ENCODE measurements at places on chromosomes 1 and 21.

GRCh38 chr1:36948606-36949005 is 85.7 kb downstream of the GRIK3 start:
- no peak for DNase-seq

DNA sequence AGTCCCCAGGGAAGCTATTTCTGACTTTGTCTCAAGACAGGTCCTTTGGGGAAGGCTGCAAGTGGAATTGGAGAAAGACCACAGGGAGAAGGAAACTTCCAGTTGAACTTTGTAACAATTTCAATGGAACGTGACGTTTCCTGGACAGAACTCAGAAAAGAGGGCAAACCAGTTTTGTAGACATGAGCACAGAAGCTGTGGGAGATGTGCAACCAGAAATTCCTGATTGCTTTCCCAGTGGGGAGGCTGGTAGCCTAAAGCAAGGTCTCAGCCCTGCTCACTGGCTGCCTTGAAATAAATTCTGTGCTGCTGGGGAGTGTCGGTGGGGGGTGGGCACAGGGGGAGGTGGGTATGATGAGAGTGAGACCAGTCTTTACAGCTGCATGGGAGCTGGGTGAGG is 1206.7 kb upstream of the ADGRL2 start:
- no peak for DNase-seq

- no peak for DNase-seq
These were observed 556.5 kb upstream of the BRINP3 start for GRCh38 chr1:191034132-191034531.

DNA sequence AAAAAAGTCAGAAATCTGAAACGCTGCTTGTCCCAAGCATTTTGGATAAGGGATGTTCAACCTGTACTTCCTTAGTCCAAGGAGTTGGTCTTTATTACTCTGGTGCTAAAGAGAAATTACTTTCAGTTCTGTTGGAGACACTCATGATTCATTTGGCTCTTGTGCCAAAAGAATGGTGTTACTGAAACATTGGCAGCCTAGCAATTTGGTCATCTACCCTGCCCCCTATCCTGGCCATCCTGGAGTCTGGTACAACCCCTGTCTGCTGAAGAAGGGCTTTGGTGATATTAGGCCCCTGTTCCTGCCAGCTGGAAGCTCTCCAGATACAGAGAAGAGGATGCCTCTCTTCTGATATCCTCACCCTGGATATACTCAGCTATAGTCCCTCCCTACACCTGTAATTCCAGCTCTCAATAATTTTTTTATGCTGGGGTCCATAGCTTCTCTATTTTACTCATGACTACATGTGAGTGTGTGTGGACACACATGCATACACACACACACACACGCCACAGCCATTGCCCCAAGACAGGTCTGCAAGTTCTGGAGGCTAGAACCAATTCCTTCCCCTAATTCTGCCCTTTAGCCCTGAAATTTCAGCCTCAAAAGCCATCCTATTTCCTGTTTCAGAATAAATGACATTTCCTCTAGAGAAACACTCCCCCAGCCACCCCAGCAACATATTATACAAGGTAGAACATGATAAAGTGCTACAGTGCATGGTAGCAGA is 40.0 kb downstream of the LHX8 start:
- DNase-seq: no peak

- DNase-seq: no peak
These were observed 436 bp upstream of the TTLL7 start for GRCh38 chr1:83999316-83999819.
